ENCODE measurements at places on chromosomes 2 and 18.

DNA sequence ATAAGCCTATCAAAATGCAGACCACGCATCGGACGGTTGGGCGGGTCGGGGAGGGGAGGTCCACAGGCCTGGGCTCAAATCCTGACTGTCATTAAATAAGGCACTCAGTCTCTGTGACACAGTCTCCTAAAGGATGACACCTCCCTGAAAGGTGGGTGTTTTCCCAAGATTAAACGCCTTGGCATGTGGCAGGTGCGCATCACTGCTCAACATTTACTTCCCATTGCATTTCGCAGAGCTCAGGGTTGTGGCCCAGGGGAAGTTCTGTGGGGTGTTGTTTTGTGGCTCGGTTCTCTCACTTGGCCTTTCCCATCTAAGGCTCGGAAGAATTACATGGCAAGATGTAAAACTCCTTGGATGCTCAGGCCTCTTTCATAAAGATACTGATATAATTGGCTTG lies 107.4 kb downstream of the NCK2 start:
- DNase-seq: no peak

- no peak for DNase-seq
Measured at GRCh38 chr2:40797120-40797519, 345.2 kb upstream of the SLC8A1 start.

- DNase-seq: no peak
Measured at GRCh38 chr2:16008331-16008850, 68.0 kb downstream of the MYCN start.

DNA sequence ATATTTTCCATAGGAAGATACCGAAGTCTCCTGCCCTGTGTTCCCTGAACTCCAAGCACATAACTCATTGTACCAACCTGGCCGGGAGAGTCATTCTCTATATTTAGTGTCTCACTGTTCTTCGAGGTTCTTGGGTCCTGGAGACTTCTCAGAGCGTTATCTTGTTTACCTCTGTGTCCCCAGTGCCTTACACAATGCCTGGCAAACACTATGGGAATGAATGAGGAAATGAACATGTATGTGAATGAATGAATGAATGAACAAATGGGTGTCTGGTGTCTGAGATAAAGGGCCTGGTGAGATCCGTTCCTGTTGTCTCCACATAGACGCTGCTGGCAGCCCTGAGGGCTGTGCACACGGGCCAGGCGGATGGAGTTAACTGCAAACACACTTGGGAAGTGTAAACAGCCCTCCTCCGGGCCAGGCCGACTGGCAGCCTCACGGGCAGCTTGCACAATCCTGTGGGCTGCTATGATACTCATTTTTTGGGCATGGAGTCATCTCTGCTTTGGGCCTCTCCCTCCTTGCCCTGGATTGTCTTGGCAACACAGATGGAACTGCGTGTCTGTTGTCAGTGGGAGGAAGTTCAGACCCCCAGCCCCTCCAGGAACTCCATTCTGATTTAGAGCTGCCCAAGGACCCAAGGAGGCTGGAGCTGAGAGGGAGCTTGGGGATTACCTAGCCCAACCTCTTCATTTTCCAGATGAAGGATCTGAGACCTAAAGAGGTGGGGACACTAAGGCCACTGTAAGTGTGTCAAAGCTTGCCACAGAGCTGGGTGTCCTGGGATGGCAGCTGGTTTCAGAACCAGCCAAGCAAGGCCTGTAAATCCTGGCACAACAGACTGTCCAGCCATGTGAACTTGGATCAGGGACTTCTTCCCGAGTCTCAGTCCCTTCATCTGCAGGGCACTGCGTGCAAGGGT lies 124.4 kb downstream of the INHBB start:
- DNase-seq: no peak

GRCh38 chr2:64090264-64090663 lies 54.0 kb downstream of the PELI1 start:
- no peak for DNase-seq

DNA sequence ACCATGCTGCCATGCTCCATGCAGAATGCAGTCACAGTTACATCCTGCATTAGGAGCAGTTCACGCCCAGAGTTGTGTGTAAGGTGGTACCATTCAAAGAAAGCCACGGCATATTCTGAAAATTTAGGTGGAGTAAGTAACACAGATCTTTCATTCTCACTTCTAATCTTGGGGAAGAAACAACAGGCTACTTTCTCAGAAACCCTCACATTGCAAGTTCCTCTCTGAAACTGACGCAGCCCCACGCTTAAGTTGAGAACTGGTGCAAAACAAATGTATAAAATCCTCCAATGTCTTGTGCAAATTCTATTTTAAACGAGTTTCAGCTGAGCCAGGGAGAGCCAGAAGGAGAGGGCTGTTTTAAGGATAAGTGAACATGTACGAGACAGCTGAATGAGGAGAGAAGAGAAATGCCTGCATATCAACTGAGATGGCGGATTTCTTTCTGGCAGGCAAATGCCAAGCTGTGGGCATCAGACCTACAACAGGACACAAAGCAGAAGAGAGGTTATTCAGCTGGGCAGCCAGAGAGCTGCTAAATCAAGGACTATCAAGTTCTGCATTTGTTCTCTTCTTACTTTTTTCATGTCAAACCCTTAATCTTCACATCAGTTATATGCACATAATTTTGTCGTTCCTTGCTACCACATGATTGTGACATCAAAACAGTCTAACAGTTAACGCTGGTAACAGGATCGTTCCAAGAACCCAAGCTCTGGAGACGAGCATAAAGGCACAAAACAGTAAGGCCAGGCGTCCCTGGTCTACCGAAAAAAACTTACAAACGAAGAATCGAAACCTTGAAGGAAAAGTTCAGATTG lies 6.4 kb downstream of the ARL4C start:
- no peak for DNase-seq

- DNase-seq: peak; percentile 30
Measured at GRCh38 chr2:950080-950966, at the start of gene SNTG2. TSS of gene SNTG2 (plus strand) at chr2:950849. CDS start at chr2:950997, 148 bp downstream.

DNA sequence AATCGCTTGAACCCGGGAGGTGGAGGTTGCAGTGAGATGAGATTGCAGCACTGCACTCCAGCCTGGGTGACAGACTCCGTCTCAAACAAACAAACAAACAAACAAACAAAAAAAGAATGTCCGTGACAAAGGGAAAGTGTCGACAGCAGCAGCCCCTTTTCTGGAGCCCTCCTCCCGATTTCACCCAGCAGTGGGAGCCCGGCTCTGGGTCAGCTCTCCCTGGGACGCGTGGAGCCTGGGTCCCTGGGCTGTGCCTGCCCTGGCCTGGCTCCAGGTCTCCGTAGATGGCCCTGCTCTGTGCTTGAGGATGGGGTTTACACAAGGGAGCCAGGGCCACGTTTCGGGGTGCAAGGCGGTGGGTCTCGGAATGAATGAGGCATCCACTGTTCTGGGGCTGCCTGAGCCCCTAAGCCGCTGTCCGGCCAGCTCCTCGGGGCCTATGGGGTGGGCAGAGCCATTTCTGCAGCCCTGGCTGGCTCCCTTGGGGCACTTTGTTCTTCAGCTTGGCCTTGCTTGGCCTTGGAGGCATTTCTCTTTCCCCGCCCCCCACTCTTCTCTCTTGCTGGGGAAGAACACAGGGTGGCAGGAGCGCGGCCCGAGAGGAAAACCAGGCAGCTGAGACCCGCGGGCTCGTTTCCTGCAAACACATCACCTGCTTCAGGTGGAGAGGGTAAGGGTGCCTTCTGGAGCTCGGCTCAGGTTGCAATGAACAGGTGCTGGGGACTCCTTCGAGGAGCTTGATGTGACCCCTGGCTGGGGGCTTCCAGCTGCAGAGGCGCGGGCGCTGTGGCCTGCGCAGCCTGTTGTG lies 29.1 kb downstream of the RTP5 start:
- DNase-seq: no peak

DNA sequence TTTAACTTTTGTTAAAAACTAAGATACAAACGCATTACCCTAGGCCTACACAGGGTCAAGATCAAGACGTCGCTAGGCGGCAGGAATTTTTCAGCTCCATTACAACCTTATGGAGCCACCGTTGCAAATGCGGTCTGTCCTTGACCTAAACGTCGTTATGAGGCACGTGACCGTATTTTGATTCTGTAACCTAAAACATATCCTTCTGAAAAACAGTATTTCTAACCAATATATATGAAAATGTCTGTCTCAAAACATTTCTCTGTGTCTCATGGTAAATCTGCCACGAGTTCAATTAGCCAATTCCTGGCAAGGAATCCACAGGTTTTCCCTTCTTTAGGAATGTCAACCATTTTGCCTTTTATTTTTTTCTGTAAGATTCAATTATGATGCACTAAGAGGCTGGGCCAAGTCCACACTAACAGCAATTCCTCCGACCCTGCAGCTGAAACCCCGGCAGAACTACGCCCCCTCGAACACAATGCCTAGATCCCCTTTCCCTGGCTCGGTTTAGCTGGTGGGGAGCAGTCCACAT lies 1.7 kb downstream of the RTN4 start:
- DNase-seq: no peak

- no peak for DNase-seq
Measured at GRCh38 chr2:78498125-78498524, 527.4 kb upstream of the REG3G start.

- no peak for DNase-seq
Measured at GRCh38 chr2:95050385-95051300, 25.1 kb downstream of the MAL start.

- no peak for DNase-seq
Measured at GRCh38 chr2:69309351-69310110, 77.5 kb downstream of the GFPT1 start.
